ENCODE measurements at places on chromosomes 2 and 18.
A peak's percentile ranks its signal among the peaks of the same experiment; 100 is the strongest.

- no peak for DNase-seq
Measured at GRCh38 chr18:32847691-32848090, 74.9 kb upstream of the KLHL14 start.

- no peak for DNase-seq
Measured at GRCh38 chr2:26058390-26058789, 24.5 kb downstream of the RAB10 start.

- DNase-seq: no peak
Measured at GRCh38 chr2:36416370-36417165, 61.0 kb downstream of the CRIM1 start.

- peak; percentile 27 for DNase-seq
Measured at GRCh38 chr2:207768168-207768865, 1.4 kb downstream of the FZD5 start.

- DNase-seq: no peak
Measured at GRCh38 chr2:15560140-15560987, 770 bp downstream of the NBAS start.

DNA sequence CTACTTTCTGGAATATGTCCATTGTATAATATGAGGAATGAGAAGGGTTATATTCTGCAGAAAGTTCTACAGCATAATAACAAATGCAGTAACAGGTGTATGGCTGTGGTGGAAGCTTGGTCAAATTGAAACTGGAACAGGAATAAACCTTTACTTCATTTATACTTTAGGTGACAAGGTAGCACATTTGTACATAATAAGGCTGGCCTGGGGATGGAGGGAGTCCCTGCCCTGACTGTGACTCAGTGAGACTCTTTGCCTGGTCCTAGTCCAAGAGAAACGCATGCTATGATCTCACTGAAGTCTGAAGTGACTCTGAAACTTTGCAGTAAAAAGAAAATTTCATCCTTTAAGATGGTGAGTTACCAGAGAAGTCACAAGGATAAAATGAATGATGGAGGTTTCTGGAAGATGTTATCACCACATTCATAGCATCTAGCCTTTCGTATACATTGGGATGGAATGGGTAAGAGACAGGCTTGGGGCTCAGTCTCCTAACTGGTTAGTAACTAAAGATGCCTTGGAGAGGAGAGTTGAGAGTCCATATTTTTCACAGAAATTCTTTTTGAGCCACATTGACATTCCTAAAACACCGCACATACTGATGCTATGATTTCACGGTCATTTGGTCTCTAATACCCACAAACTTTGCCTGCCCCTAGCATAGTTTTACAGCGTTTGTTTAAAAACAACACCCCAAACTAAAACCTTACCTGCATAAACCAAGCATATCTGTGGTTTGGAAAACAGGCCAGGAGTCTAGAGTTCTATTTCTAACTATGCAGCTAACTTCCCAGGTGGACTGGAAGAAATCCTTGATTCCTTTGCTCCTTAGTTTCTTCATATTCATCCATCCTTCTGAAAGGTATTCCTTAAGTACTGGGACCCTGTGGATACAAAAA, 42.4 kb upstream of the NABP1 start:
- no peak for DNase-seq

DNA sequence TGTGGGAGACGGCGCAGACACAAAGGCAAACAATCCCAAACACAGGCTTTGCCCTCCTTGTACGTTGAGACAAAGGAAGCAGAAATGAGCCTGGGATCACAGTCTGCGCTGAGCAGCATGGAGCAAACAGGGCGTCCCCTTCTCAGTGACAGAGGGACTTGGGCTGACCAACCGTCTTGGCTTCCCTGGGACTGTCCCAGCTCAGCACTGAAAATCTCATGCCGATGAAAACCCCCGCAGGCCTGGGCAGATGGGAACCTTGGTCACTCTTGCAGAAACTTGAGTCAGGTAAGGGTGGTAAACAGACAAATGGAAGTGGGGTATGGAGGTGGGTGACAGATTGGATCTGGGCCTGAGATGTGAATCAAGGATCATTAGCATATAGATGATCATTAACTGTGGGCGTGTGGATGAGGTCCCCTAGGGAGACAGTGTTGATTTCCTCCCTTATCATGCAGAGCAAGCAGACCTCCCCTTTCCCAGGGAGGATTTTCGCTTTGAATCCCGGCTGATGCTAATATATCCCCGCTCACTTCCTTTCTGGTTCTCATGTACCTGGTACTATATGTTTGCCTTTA, 19.1 kb upstream of the SH3BP4 start:
- no peak for DNase-seq

- DNase-seq: no peak
Measured at GRCh38 chr2:150561076-150561475, 73.6 kb upstream of the RND3 start.

- no peak for DNase-seq
Measured at GRCh38 chr18:7618891-7619442, 51.9 kb downstream of the PTPRM start.

GRCh38 chr2:4066217-4066616, 362.8 kb downstream of the DCDC2C start:
- no peak for DNase-seq

DNA sequence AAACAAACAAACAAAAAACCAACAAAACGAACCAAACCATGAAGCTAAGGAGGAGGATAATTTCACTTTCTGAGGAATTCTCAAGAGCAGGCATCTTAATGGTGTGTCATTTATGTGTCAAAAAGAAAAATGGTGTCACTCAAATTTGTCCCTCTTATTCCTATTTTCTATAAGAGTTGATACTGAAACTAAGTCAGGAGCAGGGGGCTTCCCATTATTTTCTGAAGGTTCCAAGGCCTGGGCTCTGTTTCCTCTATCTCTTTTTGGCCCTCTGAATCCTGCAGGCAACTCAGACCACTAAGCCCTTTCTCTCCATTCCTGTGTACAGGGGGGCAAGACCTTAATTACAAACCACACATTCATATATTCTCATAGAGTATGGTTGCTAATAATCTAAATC, 44.0 kb upstream of the CD28 start:
- no peak for DNase-seq

- no peak for DNase-seq
Measured at GRCh38 chr2:71785516-71785981, 332.2 kb downstream of the DYSF start.

DNA sequence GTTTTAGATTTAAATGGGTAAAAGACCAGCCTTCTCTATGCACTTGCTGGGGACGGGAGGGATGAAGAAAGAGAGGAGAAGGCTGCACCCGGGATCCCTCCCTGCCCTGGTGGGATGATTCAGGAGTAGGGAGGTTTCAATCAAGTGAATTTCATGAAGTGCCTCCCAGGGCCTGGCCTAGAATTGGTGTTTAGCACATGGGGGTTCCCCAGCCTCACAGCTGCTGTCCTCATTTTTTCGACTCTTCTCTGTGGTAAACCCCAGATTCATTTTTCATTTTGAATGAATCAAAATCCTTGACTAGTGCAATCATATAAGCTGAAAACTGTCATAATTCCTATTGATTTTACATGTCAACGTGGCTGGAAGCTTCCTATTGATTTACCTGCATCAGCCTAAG, 81.1 kb downstream of the LPIN1 start:
- no peak for DNase-seq

DNA sequence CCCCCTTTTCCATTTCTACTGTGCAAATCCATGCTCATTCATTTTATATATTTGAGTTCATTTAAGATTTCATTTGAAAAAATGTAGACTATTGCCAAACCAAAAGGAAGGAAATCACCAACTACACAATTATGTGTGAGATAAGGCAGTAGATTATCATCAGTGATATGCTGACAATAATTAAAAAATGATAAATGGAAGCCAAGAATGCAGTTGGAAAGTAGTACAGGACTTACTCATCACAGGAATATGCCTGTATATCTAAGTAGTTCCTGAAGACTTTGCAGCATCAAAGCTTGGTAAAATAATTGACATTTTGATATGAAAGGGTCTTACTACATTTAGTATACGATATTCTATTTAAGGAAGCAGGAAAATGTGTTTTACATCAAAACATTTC, 166.1 kb upstream of the OTX1 start:
- DNase-seq: no peak

DNA sequence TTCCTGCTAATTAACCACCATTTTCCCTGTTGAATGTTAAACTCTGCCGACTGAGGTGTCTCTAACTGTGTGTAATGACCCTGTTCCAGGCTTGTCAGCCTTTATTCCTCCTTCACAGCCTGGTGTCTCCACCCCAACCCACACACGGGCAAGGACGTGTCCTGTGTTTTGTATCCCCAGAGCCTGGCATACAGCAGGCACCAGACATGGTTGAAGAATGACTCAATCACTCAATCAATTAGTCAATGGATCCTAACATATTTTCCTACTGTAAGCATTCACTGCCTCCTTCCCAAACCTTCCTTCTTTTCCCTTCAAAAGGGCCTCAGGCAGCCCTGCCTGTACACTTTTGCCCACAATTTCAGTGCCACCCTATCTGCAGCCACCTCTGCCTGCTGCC, 2.7 kb upstream of the TNS1 start:
- no peak for DNase-seq

DNA sequence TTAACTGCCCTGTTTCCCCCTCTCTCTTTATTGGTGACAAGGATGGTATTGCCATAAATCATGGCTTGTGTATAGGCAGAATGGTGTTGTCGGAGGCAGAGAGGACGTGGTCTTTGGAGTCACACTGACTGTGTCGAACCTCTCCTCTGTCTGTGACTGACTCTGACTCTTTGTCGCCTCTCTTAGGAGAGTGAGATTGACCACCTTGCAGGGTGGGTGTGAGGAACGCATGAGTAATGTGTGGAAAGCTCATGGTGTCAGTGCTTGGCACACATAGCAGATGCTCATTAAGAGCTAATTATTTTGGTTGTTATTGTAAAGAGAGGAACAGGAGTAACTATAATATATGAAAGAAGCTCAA, 145.6 kb downstream of the TTC27 start:
- no peak for DNase-seq

DNA sequence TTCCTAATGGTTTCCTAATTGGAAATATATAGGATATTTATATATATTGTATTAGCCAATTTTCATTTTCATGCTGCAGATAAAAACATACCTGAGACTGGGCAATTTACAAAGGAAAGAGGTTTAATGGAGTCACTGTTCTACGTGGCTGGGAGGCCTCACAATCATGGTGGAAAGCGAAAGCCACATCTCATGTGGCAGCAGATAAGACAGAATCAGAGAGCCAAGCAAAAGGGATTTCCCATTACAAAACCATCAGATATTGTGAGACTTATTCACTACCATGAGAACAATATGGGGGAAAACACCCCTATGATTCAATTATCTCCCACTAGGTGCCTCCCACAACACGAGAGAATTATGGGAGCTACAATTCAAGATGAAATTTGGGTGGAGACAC, 242.5 kb upstream of the NETO1 start:
- no peak for DNase-seq

DNA sequence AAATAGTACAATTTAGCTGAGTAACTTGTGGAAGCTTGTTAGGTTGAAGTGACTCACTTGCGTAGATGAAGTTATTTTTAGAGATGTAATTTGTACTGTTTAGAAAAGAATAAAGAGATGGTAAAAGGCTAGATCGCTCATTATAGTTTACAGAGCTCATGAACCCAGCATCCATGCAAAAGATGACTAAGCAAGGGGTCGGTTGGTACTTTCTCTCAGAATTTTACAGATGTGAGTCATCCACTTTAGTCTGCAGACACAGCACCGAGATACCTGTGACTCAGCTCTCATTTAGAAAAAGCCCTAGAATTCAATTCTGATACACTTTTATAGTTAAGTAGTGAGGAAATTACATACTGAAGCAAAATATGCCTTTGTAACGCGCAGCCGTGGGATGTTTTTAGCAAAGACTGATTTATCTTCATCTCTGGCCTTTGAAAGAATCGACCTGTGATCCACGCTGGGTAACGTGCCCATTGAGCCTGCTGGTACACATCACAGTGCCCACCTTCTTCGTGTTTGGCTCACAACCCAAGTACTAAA, 116.5 kb upstream of the FOSL2 start:
- peak; percentile 23 for DNase-seq

GRCh38 chr2:181814057-181814491, 77.5 kb upstream of the ITPRID2 start:
- peak; percentile 57 for DNase-seq

GRCh38 chr2:63049970-63050333, 678 bp upstream of the OTX1 start:
- DNase-seq: no peak

GRCh38 chr2:231563378-231563961, 29.2 kb upstream of the TEX44 start:
- peak; percentile 34 for DNase-seq

DNA sequence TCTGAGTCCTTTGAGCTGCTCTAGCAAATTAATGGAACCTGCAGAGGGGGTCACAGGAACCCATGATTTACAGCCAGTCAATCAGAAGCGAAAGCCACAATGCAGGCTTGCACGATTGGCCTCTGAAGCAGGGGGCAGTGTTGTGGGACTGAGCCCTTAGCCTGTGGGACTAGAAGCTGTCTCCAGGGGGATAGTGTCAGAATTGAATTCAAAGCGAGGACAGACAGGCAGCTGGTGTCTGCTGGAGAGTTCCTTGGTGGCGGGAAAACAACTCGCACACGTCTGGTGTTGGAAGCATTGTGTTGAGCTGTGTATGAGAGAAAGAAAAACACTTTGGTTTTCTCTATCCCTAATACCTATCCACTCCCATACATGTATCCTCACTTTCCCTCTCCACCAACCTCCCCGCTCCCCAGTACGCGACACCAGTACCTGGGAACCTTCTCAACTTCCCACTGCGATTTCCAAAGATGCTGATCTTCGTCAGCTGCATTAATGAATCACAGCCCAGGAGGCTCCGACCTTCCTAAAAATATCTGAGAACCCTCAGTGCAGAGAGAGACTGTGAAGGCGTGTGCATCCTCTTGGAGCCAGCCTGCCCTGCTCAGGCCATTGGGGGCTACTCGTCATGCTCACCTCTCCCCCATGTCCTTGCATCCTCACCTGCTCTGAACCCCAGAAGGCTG, 88.2 kb downstream of the HS1BP3 start:
- no peak for DNase-seq

- DNase-seq: no peak
Measured at GRCh38 chr2:27667446-27667845, 3.8 kb downstream of the SLC4A1AP start.

DNA sequence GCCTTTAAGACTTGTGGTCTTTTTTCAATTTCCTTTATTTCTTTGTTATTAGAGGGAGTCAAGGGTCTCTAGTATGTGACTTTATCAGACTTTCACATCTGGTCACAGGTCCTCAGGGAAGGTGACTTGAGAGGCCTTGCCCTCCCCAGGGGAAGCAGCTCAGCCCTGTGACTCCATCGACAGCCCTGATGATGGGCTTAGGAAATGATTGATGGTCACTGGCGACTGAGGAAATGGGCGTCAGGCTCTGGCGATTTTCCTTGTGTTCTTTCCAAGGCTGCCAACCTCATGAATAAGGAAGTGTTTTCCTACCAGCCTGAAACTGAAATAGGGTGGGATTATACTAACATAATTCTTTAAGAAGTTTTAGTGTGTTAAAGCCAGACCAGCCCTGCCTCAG, 21.1 kb downstream of the SERPINE2 start:
- no peak for DNase-seq

- no peak for DNase-seq
Measured at GRCh38 chr2:120510751-120511395, 164.9 kb downstream of the INHBB start.

GRCh38 chr2:48790407-48791170, 35.1 kb upstream of the LHCGR start:
- DNase-seq: no peak

- DNase-seq: no peak
Measured at GRCh38 chr2:147806846-147807245, 38.0 kb upstream of the ACVR2A start.

GRCh38 chr2:189406586-189407233, 34.6 kb upstream of the WDR75 start:
- no peak for DNase-seq

- no peak for DNase-seq
Measured at GRCh38 chr18:42268186-42268725, 313.2 kb downstream of the PIK3C3 start.

- DNase-seq: no peak
Measured at GRCh38 chr2:168147830-168148794, 99.3 kb downstream of the STK39 start.
